ENCODE measurements at places on chromosomes 4 and X.

DNA sequence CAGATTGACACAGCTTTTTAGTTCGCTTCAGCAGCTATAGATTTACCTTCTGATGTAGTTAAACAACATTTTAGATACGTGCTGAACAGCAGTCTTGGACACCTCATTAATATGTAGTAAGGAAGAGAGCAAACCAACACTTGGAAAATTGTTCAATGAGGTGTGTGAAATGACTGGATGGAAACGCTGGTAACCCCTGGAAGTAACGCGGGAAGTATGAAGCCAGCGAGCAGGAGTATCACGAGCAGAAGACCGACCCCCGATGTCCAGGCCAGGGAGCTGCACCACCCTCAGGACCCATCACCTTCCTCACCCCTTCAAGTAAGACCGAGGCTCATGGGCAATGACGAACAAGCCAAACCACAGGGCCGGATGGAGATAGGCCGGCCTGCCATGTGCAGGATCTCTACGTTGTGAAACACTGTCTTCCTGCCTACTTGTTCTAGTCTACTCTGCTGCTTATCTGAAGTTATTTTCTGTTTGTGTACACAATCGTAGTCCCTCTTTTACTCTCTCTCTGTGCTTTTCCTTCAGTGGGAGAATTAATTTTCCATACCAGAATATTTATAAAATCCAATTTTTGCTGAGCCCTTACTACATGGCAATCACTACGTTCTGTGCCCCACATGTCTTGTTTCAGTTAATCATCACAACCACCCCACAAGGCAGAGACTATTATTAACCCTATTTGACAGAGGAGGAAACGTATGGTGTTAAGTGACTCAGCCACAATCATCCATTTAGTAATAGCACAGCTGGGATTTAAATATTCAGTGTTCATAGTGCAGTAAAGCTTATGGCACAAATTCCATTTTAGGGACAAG, 221.7 kb downstream of the APBB2 start:
- no peak for DNase-seq

- no peak for DNase-seq
These were observed 8.8 kb upstream of the LRRC66 start for GRCh38 chr4:52028970-52029369.

DNA sequence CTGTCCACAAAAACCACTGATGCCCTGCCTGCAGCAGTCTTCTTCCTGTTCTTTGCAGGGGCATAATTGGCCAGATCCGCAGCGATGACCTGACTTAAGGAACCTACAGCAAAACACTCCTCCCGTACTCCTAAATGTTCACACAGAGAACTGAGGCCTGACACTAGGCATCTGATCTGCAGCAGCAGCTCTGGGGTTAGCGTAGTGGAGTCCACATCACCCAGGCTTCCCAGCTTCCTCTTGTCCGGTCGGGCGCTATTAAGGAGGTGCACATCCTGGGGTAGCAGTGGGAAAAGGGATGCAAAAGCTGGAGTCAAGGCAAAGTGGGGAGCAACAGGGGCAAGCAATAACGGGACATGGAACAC, 758 bp downstream of the SCFD2 start:
- DNase-seq = no peak

GRCh38 chr4:74083546-74083945, 15.4 kb downstream of the CXCL2 start:
- DNase-seq = no peak

DNA sequence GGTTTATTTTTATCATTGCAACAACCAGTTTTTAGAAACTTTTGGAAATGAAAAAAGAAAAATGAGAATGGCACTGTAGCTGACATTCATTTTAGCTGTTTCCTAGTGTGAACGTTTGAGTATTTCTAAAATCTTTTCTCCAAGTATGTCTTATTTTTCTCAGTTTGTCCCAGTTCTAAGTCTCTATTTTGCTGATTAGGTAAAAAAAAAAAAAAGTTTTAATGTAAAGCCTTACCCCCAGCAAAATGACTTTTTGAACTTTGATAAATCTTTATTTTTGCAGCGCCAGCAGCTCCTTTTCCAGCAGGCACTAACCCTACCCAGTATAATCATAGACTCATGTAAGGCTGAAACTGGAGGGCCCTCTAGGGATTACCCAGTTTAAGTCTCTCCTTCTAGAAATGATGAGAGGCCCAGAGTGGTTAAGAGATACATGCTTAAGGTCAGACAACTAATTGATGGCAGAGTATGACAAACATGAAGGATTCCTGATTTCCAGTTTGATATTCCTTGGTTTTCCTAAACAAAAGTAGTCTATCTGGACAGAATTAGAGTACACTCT, 84.3 kb upstream of the SLC4A4 start:
- no peak for DNase-seq

GRCh38 chrX:71619986-71620385, 1.7 kb upstream of the CXCR3 start:
- DNase-seq = no peak

GRCh38 chr4:25937801-25938200, 23.8 kb downstream of the SMIM20 start:
- no peak for DNase-seq

DNA sequence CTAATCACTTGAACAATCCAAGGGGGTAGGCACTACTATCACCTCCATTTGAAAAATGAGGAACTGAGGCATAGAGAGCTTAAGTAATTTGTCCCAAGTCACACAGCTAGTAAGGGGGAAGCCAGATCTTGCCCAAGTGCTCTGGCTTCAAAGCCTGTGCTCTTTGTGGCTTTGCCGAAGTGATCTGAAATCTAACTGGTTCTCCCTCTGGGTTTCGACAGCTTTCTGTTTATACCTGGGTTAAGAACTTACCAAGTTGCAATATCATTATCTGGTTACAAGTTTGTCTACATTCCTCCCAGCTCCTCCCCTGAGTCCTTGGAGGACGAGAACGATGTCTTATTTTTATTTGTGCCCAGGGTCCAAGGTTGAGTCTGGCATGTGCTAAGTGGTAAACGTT, 125.3 kb upstream of the RAI2 start:
- no peak for DNase-seq

DNA sequence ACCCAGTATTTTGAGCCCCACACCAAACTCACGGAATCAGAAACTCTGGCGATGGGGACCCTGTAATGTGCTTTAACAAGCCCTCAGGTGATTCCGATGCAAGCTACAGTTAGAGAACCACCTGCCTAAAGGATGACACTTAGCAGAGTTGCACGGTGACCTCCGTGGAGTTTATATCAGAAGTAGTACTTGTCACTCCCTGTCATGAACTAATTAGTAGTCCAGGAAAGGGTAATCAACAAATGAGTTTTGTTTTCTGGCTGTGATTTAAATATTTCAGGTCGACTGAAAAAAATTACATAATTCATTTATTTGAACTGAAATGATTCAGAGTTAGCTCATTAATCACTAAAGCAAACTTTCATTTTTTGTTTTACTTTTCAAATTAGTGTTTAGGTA, 56.4 kb downstream of the TMA16 start:
- DNase-seq = no peak

GRCh38 chr4:100566396-100566795, 48.6 kb upstream of the EMCN start:
- DNase-seq = no peak

DNA sequence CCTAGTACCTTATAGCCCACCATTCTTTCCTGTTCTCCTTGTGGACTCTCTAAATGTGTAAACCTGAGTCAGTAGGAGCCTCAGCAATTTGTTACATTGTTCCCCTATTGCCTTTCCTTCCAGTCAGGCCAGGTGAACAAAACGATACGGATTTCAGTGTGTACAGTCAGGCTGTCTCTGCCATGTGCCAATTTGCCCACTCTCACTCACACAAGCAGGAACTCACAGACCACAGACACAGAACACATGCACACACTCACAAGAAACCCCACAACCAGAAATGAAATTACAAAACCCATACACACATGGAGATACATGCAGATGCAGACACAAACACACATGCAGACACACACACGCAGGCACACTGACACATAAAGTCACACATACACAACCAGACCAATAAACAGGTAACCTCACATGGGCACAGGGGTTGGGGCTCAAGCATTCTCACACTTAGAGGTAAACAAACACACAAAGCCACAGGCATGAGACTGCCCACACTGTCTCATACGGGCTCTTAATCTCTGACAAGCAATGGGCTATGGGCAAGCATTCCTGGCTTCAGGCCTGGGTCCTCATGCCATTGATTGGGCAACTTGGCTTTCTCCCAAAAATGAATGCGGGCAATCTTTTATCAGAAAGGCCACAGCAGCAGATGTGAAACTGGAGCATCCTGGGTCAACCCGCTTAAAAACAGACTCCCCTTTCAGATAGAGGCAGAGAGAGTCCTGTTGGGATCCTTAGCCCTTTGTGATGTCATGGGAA, 68.7 kb downstream of the NBDY start:
- DNase-seq = no peak

DNA sequence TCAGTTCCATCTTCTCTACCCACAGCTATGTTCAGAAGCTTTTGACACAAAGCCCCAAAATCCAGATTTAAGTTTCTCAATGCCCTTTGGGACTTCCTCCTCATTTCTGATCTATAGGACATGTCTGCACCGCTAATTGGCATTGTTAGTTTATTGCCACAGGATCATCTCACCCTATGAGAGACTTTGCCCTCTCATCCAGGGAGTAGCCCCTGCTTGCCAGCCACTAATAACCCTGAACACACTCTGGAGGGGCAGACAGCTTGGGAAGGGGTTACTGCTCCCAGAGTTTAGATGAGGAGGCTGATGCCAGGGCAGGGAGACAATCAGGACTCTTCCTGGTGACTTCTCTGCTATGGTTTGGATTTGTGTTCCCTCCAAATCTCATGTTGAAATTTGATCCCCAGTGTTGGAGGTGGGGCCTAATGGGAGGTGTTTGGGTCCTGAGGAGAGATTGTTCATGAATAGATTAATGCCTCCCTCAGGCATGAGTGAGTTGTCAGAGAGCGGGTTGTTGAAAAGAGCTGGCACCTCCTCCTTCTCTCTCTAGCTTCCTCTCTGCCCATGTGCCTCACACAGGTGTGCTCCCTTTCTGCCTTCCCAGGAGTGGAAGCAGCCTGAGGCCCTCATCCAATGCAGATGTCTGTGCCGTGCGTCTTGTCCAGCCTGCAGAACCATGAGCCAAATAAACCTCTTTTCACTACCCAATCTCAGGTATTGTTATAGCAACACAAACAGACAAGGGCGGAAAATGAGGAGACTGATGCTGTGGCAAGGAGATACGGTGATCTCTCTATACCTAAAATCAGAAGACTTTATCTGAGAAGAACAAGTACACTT, 3.6 kb upstream of the SCARB2 start:
- DNase-seq = no peak

GRCh38 chrX:85419293-85419692, 39.8 kb upstream of the POF1B start:
- DNase-seq = no peak

DNA sequence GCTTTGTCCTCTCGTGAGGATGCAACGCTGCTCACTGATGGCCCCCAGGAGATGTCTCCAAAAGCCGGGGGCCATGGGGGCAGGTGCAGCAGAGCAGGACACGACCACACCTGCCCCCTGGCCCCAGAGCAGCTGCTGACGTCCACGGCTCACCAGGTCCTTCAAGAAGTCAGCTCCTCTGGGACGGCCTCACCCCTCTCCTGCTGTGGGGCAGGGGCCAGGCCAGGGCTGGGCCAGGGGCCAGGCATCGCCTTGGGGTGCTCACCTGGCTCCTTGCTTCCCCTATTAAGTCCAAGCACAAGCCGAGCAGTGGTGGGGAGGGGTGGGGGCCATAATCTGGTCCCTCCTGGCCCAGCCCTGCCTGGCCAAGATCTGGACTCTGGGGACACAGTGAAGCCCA, 28.6 kb upstream of the MXD4 start:
- no peak for DNase-seq

- no peak for DNase-seq
These were observed 298.1 kb downstream of the PDGFC start for GRCh38 chr4:156673483-156673882.

GRCh38 chr4:75821966-75822365, 80.3 kb downstream of the PPEF2 start:
- no peak for DNase-seq

DNA sequence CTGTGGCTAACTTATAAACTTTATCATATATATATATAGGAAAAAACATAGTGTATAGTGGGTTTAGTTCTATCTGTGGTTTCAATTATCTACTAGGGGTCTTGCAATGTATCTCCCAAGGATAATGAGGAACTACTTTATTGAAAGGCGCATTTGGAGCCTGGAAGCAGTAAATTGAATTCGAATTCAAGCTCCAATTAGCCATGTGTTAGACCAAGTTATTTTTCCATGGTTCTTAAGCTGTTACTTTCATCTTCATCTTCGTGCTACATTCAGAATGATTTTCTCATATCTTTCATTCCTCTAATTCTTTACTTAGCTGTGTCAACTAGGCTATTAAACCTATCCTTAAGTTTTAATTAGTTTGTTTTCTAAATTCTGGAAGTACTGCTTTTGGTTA, 27.2 kb upstream of the MANBA start:
- no peak for DNase-seq

DNA sequence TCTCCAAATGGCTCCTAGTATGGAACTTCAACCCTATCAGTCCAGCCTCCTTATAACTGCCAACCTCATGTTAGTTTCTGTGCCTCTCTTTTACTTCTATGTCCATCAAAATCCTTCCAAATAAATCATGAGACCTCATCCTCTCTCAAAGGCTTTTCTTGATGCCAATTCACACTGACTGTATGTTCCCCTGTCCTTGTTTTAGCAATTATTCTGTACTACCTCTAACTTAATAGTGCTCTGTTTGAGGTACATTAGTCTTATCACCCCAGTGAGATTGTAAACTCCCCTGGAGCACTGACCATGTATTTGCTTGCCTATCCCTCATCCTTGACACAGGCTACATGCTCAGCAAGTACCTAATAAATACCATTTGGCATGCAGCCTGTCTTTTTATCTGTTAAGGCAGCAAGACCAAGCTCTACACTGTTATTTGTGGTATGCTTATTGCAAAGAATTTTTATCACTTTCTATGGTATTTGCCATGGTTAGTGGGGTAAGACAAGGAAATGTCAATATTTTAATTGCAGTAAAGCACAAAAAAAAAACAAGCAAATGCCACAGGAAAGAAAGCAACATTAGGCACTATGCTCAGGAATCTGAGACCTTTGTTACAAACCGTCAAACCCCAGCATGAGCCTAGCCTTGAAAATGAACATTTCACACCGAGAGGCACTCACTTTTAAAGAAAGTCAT, 119.2 kb downstream of the SMARCA1 start:
- DNase-seq = no peak

DNA sequence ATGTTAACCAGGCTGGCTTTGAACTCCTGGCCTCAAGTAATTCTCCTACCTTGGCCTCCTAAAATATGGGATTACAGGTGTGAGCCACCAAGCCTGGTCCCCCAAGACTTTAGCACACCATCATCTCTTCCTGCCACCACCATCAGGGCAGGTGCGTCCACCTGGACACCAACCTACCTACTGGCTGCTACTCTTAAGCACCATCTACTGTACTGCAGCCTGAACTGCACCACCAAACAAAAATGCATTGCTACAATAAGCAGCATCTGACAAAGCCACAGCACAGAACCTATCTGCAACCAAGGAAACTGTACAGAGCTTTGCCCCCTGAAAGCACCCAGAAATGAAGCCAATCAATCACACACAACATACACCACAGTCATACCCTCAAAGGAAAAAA, 139.7 kb downstream of the EFHC2 start:
- DNase-seq = no peak

- no peak for DNase-seq
These were observed 585.6 kb upstream of the AGA start for GRCh38 chr4:178027796-178028195.

Data from stimulated activated CD4-positive, alpha-beta T cell treated with anti-CD3 and anti-CD28 coated beads, Interleukin-1b, Interleukin-23, amount 100 ng/mL, for 1 hour (primary cell).